ENCODE measurements at places on chromosomes 13 and 19.

GRCh38 chr13:77507931-77508776, 27.4 kb upstream of the SCEL start:
- no peak for DNase-seq

- no peak for DNase-seq
Measured at GRCh38 chr19:32647361-32647760, 27.6 kb downstream of the ANKRD27 start.

- no peak for DNase-seq
Measured at GRCh38 chr13:50651922-50652321, 191.6 kb downstream of the DLEU7 start.

GRCh38 chr13:92991692-92992091, 234.9 kb upstream of the GPC6 start:
- no peak for DNase-seq

GRCh38 chr19:40055049-40055448, 982 bp downstream of the ZNF780B start:
- DNase-seq: no peak

DNA sequence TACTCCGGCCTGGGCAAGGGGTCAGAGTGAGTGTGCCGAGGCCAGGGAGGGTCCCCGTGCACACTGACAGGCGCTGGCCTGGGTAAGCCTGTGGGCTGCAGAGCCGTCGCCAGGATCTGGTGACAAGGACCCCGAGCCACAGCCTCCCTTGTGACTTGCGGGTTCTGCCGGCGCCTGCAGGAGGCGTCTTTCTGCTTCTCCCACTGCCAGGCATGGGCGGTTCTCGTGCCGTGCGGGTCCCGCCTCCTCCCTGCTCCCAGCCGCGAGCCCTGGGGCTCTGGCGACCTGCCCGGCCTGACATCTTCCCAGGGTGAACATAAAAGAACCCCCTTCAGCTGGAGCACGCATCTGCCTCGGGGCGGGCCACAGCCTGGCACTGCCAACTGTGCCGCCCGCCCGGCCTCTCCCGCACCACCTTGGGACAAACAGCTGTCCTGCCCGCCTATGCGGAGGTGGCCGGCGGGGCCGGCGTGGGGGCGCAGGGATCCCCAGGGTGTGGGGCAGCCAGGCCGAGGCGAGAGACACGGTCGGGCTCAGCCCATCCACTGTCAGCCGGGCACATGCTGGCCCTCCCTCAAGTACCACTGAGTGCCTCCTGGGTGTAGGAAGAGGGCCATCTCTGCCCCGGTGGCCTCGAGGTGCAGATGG, 1.5 kb upstream of the HCN2 start:
- peak; percentile 48 for DNase-seq

Measured in KG1 (cell line).